ENCODE measurements at places on chromosomes 13 and 19.

DNA sequence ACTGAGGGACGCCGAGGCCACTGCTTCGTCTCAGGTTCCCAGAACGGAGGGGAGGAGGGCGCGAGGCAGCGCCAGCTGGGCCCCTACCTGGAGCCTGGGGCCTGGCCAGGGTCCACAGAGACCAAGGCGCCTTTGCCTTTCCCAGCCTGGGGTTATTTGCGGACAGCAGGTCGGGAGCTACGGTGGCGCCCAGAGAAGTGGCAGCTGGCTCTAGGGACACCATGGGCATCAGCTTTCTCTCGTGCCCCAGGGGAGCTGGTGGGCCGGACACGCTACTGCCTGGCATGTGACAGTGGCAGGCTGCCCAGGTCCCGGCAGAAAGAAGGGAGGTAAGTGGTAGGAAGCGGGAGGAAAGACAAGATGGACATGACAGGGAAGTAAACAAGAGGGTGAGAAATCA is 19.0 kb downstream of the AKT2 start:
- DNase-seq: no peak

DNA sequence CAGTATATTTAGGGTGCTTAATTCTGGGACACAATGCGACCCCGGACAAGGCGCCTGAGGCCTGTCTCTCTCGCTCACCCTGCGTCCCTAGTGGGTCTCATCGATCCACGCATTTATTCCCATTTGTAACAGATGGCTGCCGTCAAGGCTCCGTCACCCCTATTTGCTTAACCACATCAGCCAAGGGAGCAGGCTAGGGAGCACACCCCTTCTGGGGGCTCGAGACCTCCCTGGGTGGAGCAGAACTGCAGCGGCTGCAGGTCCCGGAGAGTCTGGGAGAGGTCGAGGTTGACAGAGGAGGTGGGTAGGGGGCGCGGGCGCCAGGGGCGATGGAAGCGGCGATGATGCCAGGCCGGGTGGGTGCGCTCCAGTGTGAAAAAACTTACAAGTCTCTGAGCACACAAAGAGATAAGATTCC is 507 bp downstream of the ALG5 start:
- no peak for DNase-seq

DNA sequence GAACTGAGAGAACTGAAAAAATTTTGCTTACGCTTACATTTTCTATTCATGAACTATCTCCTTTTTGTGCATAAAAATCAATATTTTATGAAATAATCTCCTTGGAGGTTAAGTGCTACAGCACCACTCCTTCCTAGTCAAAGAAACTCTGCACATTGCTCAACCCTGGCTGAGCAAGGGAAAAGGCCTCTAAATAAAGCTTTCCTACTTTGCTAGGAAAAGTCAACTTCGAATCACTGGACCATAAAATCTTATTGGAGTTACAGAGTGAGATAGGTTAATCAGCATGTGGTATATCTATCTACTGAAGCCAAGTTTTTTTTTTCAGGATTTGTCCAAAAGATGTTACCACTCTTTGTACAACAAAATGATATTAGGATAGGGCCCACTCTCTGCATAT is 57.5 kb upstream of the HMGB1 start:
- no peak for DNase-seq

GRCh38 chr19:13530720-13531119 is 24.4 kb upstream of the CACNA1A start:
- no peak for DNase-seq

- DNase-seq: no peak
These were observed 178.2 kb downstream of the NDFIP2 start for GRCh38 chr13:79659121-79659521.

DNA sequence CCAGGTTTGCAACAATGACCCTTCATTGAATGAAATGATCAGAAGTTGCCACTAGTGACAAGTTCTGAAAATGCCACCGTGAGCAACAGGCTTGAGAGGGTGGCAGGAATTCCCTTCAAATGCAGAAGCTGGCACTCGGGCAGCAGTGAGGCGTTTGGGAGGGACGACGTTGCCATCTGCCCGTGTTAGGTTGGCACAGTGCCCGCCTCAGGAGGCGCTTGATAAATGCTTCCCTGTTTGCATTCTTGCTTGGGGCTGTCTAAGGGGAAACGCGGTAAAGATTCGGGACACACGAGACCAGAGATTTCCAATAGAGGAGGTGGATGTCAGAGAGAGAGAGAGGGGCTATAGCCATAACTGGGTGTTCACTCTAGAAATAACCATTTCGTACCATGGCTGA is 101.9 kb downstream of the TEX29 start:
- no peak for DNase-seq

DNA sequence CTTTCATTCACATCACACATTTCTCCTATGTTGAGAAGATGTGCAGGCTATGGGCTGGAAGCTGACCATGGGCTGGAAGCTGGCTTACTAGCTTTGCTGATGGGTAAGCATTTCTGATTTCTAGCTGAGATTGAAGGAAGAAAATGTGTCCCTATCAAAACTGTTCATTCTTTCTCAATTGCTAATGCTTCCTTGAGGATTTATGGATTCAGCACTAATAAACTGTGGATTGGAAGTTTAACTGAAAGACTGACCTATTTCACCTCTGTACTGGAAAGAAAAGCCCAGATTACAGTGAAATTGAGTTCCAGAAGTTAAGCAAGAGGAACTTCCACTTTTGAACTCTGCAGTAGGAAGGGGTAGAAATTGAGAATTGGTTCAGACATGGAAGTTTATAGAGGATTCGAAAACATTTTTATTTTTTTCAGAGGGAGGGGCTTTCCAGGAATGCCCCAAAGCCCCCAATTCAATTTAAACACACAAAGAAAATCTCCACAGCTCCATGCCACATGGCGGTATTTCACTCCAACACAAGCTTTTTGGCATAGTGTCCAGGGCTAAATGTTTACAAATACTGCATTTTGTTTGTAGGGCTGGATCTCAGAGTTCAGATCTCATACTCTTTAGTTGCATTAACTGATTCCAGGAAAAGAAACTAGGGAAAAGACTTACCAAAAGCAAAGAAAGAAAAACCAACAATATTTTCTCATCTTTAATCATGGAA is 61.2 kb upstream of the ARGLU1 start:
- DNase-seq: no peak

GRCh38 chr13:111895896-111896821 is 170.8 kb upstream of the SOX1 start:
- no peak for DNase-seq

- no peak for DNase-seq
These were observed 9.8 kb downstream of the PNMA8A start for GRCh38 chr19:46461537-46461936.

DNA sequence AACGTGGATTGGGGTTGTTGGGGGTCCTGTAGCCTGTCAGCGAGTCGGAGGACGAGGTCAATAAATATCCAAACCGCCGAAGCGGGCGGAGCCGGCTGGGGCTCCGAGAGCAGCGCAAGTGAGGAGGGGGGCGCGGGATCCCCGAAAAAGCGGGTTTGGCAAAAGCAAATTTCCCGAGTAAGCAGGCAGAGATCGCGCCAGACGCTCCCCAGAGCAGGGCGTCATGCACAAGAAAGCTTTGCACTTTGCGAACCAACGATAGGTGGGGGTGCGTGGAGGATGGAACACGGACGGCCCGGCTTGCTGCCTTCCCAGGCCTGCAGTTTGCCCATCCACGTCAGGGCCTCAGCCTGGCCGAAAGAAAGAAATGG is 754 bp upstream of the SIX5 start:
- DNase-seq: no peak

- DNase-seq: peak; percentile 53
These were observed 32.2 kb upstream of the ARGLU1 start for GRCh38 chr13:106599875-106600797.

GRCh38 chr13:105202354-105202753 is 1333.1 kb downstream of the EFNB2 start:
- DNase-seq: no peak

DNA sequence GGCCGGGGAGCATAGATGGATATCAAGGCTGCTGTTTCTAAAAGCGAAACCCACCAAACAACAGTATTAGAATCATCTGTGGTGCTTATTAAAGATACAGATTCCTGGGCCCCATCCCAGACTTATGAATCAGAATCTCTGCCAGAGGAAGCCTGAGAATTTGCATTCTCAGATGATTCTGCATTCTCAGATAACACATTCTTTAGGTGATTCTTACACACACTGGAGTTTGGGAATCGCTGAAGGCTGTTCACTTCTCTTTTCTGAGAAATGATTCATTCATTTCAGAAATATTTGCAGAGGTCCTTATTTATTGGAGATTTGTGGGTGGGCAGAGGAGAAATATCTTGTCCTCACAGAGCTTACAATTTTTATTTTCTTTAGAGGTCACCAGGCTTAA is 24.4 kb downstream of the ALOX5AP start:
- no peak for DNase-seq

GRCh38 chr13:38702669-38703068 is 15.8 kb downstream of the FREM2 start:
- no peak for DNase-seq

GRCh38 chr19:34189917-34190425 is 17.7 kb downstream of the LSM14A start:
- no peak for DNase-seq

GRCh38 chr13:42215578-42216421 is 56.2 kb upstream of the AKAP11 start:
- DNase-seq: no peak

GRCh38 chr19:11510444-11510843 is 4.8 kb upstream of the ZNF653 start:
- no peak for DNase-seq

DNA sequence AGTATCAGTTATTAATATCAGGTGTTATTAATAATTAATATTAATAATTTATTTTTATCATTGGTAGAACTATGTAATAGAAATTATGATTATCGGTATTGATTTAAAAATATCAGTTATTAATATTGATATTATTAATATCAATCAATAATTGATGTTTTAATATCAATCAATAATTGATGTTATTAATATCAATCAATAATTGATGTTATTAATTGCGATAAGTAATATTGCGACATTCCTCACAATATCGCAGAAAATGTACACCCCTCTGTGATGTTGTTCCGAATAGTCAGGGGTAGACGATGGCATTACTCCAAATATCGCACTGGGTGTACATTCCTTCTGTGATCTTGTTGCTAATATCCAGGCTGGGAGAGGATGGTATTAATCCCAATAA is 3.7 kb upstream of the RGCC start:
- no peak for DNase-seq

GRCh38 chr19:44539236-44539826 is 9.9 kb upstream of the CEACAM20 start:
- no peak for DNase-seq

DNA sequence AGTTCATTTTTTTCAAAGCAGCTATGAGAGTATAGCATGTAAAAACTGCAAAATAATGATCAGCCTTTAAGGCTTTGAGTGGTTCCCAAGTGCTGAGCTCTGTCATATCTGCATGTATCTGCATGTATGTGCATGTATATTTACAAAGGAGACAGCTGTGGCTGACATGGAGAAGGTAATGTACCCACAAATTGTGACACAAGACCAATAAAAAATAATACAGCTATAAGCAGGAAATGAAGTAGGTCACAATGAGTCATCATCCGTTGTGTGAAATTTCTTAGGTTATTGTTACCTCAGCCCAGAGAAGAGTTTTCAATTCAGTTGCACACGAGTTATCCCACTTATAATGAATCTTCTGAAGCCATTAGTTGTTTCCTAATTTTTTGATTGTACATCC is 60.9 kb upstream of the MED4 start:
- DNase-seq: no peak

- DNase-seq: no peak
These were observed 1307.9 kb downstream of the UQCRFS1 start for GRCh38 chr19:27905074-27905473.

DNA sequence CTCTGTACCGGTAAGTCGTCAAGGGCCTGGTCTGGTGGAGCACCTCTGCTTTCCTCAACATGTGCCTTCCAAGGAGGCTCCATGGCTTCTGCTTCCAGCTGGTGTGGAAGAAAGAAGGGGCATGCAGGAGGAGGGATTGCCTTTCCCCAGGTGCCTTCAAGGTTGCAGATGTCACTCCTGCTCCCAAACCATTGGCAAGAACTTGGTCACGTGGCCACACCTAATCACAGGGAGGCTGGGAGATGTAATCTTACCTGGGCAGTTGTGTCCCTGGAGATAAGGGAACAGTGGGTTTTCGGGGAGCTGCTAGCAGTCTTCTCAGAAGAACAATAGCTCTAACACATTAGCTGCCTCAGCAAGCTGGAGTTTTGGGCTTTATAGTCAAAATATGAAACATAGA is 9.7 kb upstream of the GPR18 start:
- no peak for DNase-seq

GRCh38 chr19:8215783-8216182 is 6.6 kb downstream of the CERS4 start:
- no peak for DNase-seq

DNA sequence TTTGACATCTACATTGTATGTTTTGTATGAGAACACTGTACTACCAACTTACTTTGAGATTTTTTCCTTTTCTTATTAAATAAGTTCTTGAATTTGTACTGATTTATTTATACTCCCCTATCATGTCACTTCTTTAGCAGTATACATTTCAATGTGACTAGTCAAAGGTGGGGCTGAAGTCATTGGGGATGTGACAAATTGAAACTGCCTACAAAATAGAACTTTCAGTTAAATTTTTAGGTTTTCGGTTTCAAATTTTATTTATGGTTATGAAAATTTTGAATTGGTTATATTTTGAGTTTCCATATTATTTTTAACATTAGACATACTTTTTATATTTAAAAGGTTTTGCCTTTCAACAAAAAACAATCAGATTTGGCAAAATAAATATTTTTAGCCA is 221.6 kb downstream of the NBEA start:
- DNase-seq: no peak

- DNase-seq: no peak
These were observed at the start of gene MEIOSIN for GRCh38 chr19:45733160-45733810. Gene MEIOSIN (plus strand): TSS chr19:45733439. CDS start chr19:45735377, 1,938 bp downstream.

DNA sequence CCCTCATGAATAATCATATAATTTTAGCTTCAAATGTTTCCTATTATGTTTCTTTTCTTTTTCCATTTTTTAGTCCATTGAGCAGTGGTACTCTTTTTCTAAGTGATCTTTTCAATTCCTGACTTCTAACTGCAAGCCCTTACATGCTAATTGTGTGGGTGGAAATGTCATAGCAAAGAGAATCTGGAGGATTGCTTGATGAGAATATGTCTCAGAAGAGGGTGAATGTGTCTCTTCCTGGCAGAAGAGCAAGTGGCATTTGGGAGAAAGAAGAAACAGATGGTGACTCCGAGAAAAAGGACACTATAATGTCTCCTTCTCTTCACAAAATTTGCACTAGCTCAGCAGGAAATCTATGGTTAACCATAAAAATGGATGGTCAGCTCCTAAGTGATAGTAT is 2320.0 kb downstream of the PCDH9 start:
- DNase-seq: no peak

DNA sequence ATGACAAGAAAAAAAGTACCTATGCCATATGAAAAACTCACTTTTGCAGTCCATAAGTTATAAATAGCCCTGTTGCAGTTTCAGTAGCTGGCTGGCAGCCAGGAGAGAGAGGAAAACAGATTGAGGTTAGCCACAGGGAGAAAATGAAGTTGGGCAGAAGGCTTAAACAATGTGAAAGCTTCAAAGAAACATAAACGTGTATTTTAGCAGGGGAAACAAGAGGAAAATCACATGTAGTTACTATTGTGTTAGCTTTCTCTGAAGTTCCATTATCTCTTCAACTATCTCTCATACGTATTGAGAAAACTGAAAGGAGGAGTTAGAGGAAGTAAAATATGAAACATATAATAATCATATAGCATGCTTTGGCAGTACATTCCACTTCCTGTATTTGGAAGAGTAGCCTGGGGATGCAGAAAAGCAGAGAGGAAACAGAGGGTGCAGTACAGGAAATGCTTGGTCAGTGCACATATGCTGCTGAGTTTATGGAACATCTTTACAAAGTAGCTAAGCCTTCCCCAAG is 1551.1 kb downstream of the EFNB2 start:
- peak; percentile 47 for DNase-seq

- no peak for DNase-seq
These were observed 71.4 kb downstream of the RASA3 start for GRCh38 chr13:114061047-114061446.

All from brain pericyte (primary cell).